ENCODE measurements at places on chromosomes 2 and 18.
A peak's percentile ranks its signal among the peaks of the same experiment; 100 is the strongest.

DNA sequence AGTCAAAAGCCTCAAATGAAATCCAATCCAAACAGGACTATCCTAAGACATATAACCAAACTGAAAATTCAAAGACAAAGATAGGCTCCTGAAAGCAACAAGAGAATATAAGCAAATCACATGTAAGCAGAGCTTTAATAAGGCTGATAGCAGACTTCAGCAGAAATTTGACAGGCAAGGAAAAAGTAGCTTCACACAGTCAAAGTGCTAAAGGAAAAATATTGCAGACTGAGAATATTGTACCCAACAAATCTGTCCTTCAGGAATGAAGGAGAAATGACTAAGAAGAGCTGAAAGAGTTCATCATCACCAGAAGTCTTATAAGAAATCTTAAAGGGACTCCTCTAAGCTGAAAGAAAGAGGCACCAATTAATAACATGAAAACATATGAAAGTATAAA, 150.0 kb downstream of the EVA1A start:
- DNase-seq: no peak

GRCh38 chr2:9994462-9994861, 43.0 kb downstream of the GRHL1 start:
- no peak for DNase-seq

GRCh38 chr2:202203348-202203747, 35.0 kb downstream of the SUMO1 start:
- no peak for DNase-seq

- no peak for DNase-seq
Observed at GRCh38 chr2:142065700-142066099, 65.1 kb downstream of the LRP1B start.

DNA sequence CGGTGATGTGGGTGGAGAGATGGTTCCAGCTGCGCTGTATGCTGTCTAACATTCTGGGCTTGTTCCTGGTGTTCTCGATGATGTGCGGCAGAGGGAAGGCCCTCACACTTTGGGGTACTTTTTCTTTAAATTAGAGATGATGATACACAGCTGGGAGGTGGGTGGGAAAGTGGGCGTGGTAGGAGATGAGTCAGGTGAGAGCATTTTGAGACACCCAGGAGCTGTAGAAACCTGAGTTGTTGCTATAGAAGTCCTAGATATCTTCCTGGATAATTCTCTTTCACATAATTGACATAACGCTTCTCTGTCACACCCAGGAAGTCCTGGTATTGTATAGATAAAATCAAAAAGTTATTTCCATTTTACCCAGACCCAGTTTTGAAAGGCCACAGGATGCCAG, 103.8 kb upstream of the ALKAL2 start:
- no peak for DNase-seq

GRCh38 chr2:46029332-46029811, 267.8 kb upstream of the EPAS1 start:
- DNase-seq: no peak

DNA sequence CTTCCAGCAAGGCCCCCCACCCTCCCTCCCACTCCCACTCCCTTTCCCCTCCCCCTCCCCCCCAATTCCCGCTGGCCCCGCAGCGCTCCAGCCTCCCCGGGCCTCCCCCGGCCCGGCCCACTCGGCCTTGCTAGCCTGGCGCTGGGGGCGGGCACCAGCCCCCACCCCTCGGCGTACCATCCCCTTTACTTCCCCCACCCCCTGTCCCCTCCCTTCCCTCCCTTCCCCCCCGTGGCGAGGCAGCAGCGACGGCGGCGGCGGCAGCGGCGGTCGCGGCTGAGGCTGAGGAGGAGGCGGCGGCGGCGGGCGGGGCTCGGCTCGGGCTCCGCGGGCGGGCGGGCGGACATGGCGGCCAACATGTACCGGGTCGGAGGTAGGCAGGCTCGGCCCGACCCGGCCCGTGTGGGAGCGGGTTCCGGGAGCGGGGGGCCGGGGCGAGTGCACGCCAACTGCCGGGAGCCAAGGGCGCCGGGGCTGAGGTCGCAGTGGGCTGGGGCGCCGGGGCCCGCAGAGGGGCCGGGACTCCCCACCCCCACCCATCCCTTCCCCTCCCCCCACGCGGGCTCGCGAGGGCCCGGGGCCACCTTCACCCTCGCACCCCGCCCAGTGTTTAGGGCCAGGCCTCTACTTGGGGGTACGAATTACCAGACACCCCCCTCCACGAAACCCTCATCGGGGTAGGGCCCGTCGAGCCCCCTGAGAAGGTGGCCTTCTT, at the start of gene MTA3:
Gene MTA3, plus strand, starts transcription at position 232 of the 715 bp plus-strand sequence. Its CDS starts 114 bp downstream, at position 346.
- peak; percentile 27 for DNase-seq

DNA sequence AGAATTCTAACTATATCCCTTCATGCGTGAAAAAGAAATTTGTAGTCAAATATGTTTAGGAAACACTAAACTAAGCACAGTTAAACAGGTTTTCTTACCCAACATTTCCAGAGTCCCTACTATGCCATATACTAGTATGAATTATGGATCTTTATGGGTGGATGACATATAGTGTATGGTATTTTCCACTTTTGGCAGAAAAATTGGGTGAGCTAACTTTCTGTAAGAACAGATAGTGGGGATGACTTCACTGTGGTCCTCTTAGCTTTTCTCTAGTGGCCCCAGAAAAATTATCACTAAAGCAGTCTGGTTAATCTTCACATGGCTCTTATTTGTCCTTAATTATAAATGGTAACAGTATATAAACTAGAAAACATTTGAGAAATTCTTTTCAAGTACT, 240.0 kb upstream of the GULP1 start:
- no peak for DNase-seq

DNA sequence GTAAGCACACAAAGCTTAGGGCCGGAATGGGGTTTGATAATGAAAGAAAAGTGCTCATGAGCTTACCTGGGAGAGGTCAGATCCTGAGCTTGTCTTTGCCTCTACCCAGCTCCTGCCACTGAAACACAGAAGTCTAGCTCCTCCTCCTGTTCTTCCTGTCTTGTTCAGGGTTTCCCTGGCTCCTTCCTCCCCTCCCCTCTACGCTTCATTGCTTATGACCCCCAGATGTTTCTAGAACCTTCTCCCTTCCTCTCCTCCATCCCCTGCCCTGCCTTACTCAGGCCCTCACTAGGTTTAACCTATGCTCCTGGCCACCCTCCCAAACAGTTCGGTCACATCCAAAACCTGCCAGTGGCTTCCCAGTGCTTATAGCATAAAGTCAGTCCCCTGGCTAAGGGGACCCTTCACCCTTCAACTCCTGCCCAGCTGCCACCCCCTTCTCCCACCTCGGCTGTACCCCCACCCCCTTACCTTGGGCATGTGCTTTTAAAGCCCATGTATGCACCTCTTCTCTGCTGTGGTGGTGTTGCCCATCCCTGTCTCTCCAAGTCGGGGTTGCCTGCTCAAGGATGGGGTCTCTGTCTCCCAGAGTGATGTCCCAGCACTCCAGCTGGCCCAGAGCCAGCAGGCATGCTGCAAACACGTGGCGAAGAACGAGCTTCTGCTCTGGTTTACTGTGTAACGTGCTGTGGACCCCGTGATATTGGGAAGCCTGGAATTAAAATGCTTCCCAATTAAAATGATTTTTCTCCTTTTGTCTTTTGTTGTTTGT, 233.6 kb downstream of the TPGS2 start:
- no peak for DNase-seq

- no peak for DNase-seq
Observed at GRCh38 chr18:52963481-52963880, 623.5 kb downstream of the DCC start.

DNA sequence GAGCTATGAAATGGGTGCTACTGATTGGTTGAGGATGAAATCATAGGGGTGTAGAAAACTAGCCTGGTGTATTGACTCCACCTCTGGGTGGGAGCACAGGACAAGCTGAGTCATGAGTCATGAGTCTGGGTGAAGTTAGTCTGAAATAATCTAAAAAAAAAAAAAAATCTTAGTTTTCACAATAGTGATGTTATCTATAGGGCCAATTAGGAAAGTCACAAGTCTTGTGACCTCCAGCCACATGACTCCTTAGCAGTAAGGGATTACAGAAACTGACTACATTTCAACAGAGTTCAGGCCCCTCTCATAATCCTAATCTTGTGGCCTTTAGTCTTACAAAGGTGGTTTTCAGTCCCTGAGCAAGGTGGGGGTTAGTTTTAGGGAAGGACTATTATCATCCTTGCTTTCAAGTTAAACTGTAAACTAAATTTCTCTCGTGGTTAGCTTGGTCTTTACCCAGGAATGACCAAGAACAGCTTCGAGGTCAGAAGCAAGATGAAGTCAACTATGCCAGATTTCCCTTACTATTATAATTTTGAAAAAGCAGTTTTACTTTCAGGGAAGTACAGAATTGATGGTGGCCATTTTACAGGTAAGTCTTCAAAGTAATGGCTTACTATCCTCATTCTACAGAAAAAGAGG, 338.0 kb upstream of the GYPC start:
- DNase-seq: peak; percentile 2

DNA sequence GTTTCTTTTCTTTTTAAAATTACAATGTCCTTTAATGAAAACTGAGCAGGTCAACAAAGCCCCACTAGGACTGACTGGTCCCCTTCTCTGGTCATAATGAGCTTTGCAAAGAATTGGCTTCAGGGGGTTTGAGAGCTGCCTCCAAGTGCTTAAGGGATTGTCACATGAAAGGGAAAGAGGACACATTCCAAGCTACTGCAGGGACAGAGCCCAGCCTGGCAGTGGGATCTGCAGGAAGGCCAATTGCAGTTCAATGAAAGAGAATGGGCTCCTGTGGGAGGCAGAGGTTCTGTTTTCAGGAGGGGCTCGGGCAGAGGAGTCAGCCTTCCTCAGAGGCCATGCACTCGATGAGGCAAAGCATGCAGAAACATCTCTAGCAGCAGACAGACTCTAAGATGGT, 84.1 kb upstream of the ACKR3 start:
- DNase-seq: no peak

- DNase-seq: no peak
Observed at GRCh38 chr2:767440-767839, 90.2 kb upstream of the TMEM18 start.

- DNase-seq: no peak
Observed at GRCh38 chr2:144708626-144709025, 188.7 kb upstream of the ZEB2 start.

DNA sequence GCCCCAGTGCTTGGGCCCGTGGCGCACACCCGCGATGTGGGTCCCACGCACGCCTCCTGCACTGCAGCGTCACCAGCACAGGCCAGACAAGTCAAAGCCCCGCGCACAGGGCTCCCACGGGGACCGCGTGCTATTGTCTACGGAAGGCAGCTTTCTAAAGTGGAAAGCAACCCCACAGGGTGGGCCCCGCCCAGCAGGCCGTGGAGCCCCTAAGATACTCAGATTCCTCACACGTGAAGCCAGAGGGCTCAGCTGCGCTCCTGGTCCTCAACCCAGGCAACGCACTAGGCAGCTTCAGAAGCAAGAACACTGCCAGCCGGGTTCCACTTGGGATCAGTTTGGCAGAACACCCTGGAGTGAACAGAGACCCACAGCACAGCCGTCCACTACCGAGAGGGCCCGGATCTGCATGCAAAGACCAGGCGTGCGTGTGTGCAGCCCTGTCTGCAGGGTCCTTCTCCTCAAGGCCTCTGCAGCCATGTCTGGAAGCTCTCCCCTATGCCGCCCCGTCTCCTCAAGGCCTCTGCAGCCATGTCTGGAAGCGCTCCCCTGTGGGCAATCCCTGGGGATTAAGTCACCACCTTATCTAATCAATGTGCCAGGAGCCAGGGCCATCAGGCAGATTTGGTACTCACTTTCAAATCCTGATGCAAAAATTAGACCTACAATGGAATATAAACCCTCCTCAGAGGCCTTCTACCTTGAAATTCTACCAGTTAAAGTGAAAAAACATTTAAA, 231.3 kb downstream of the HDAC4 start:
- DNase-seq: no peak

GRCh38 chr18:79531386-79531785, 135.7 kb downstream of the NFATC1 start:
- no peak for DNase-seq

- no peak for DNase-seq
Observed at GRCh38 chr2:169480079-169480465, 778 bp downstream of the BBS5 start.

DNA sequence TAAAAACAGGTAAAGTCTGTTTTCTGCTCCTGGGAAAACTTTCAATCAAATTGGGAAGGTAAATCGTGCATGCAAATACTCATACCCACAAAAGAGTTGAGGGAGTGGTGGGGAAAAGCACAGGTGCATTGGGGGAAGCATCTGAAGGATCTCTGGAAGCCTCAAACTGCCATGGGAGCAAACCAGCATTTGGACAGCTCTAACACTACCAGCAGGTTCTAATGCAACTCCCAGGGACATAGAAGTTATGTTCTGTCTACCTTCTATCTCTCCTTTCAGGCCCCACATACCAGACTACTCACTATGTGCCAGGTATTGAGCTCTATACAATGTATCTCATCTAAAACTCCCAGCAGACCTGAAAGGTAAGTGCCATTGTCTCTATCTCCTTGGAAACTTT, 933.7 kb downstream of the NRXN1 start:
- DNase-seq: no peak

DNA sequence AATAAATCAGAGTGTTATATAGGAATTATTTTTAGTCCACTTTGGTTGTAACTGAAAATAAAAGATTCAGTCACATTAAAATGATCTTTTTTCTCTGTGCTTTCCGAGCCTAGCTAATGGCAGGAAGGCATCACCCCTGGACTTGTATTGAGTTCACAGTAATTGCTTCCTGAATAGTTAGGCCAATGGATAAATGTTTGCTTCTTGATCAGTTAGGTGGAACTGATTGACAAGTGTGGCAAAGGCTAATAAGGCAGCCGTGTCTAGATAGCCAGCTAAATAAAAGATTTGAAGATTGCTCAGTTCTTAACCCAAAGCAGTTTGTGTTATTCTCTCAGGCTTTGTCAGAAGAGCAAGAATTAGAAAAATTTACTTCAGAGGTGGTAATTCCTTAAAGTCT, 20.8 kb downstream of the FAM171B start:
- no peak for DNase-seq

- no peak for DNase-seq
Observed at GRCh38 chr2:219404291-219404910, 13.8 kb upstream of the DES start.

DNA sequence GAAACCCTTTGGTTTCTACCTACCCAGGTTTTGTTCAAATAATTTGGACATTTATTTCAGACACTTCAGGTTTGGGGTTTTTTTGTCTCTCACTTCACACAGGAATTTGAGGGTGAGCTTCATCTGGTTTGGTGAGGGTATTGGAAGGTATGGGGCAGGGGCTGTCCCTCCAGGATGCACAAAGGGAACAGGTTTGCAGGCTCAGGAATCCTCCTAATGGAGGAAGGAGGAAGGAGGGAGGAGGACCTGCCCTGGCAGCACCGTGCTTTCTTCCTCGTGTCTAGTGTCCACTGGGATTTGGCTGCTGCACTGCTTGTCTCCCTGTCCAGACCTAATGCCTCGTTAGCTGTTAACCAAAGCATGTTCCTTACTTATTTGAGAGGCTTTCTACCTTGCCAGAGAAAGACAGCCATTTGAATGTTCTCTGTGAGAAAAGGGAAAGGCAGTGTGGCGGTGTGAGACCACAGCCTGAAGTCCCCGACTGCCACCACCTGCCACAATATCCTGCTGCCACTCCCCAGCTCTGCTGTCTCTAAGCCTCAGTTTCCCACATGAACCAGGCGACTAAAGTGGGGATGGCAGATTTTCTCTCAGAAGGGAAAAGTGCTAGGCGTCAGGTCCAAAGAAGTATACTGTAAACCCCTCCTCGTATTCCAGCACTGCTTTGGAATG, 2.2 kb upstream of the SLC4A5 start:
- DNase-seq: no peak

Data from RKO (cell line).